ENCODE measurements at places on chromosomes 7 and 10. TPM values are rescaled to one million over a fixed set of nuclear protein-coding genes. Genes with fewer than 3 reads are reported as not detected.

The GRM8 gene
- total RNA-seq = not detected

The SYNPO2L gene
- 0.05 TPM for total RNA-seq

- DNase-seq = no peak
These were observed 315.5 kb downstream of the RPS24 start for GRCh38 chr10:78349165-78349516.

The NUTM2A gene
- total RNA-seq = not detected

The KLF14 gene
- not detected for total RNA-seq

GRCh38 chr10:104035194-104036068 is 50.2 kb downstream of the COL17A1 start:
- no peak for DNase-seq

GRCh38 chr10:69957886-69958555 is 94.6 kb upstream of the MACROH2A2 start:
- DNase-seq = peak; percentile 76

DNA sequence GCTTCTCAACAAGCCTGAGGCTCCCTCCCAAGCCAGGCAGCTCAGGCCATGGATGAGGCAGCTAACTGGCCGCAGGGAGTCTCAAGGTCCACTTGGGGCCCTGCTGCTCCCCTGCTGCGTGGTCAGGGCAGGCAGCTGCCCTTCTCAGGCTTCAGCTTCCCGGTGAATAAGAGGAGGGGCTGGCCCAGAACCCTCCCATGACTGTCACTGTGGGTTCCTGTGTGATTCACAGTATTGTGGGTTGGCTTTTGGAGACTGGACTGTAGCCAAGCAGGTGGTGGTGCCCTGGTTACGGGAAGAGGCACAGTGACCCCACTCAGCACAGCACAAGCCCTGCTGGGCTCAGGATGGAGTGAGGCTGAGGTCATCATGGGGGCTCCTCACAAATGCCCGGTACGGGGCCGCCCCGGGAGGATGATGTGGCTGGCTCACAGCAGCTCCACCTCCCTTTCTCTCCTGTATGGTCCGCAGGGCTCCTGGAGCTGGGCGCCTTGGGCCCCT is 189.8 kb downstream of the HECW1 start:
- DNase-seq = no peak

DNA sequence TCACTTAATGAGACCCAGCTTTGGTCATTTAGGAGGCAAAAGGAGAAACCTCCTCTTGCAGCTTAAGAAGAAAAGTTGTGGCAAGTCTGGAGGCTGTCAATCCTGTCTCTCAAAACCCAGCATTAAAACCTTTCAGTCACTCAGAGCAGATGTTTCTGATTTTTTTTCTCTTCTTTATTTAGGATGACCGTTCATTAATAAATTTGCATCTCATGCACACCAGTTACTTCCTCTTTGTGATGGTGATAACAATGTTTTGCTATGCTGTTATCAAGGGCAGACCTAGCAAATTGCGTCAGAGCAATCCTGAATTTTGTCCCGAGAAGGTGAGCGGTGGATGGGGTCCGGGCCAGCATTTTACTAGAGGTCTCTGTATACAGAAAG is 32.0 kb downstream of the TMEM248 start:
- no peak for DNase-seq

DNA sequence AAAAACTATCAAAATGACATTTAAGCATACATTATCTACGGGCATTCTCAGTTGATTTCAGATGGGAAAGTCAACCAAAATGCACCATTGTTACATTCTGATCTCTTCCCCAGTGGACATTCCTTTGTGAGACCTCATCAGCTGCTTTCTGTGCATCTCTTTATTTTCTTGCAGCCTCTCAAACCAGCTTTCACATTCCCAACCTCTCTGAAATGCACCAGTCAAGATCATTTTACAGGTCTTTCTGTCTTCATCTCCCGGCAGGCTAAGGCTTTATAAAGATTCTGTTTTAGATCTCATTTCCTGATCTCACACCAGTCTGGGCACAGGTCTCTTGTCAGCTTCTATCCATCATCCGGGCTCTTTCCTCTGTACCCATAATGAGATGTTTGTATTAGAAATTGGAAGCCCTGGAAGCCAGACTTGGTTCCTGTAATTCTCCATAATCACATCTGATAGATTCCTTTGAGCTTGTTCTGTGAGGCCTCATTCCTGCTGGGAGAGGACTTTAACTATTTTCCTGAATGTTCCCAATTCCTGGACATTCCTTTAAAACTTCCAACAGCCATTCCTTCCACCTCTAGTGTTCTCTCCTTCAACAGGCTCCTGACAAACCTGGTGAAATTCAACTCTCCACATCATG is 44.3 kb upstream of the ARL4A start:
- no peak for DNase-seq

DNA sequence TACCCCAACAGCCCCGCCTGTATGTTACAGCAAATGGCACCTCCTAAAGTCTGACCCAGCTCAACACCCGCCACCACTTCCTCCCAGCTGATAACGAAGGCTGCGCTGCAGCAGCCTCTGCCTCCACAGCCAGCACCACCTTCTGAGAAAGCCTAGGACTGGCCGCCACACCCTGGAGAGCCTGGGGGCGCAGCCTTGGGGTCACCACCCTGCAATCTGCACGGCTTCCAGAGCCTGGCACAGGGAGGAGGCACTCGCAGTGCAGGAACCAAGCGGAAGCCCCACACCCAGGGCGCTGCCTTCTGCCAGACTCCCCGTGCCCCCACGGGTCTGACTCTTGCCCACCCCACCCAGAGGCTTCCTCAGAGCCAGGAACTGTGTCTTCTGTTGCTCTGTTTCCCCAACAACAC is 112.5 kb downstream of the MAD1L1 start:
- peak; percentile 84 for DNase-seq

The ITPRID1 gene
- not detected for total RNA-seq

GRCh38 chr7:44961844-44962482 is 16.9 kb downstream of the MYO1G start:
- DNase-seq = peak; percentile 60

The C10orf67 gene
- 0.07 TPM for total RNA-seq

The PHF14 gene
- 42.7 TPM for total RNA-seq

DNA sequence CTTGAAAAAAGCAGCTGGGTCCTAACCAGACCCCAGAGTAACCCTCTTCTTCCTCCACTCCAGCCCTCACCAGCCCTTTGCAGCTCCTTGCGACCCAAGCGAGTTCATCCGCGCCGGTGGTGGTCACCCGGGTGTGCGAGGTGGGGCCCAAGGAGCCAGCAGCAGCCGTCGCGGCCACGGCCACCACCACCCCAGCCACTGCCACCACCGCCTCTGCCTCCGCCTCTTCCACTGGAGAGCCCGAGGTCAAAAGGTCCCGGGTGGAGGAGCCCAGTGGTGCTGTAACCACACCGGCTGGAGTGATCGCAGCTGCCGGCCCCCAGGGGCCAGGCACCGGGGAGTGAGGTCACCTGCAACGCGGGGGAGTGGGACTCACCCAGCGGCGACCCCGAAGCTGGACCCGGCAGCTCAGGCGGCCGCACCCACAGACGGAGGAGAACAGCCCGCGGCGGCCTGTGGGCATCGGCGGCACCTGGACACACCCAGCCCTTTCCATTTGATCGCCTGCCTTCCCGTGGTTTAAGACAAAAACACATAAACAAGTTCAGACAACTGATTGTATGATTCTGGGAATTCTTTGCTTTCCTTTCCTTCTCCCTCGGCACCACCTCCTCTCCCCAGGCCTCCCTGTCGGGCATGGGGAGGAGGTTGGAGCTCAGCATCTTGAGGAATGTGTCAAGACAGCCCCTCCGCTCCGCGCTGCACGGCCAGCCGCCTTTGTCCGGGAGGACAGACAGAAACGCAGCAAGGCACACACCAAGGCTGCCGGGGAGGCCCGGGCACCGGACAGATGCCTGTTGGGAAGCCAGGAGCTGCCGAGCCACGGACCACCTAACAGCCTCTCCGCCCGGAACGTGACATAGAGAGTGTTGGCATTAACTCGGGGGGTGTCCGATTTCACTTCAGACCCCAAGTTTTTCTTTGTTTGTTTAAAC is 13.0 kb upstream of the AP5Z1 start:
- no peak for DNase-seq

The ZNF789 gene
- 23.6 TPM for total RNA-seq

- DNase-seq = no peak
These were observed 4.4 kb downstream of the SEMA3A start for GRCh38 chr7:84190016-84190705.

DNA sequence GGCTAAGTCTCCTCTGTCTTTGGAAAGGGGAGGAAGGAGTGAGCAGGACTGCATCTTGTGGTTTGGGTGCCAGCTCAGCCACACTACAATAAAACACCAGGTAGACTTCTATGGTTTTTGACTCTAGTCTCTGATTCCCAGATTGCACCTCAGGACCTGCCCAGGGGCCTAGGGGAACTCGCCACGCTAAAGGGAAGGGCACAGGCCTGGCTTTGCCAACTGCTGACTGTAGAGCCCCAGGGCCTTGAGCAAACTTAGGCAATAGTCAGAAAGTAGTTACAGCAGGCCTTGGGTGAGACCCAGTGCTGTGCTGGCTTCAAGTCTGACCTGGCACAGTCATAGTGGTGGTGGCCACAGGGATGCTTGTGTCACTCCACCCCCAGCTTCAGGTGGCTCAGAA is 24.2 kb upstream of the PRR15 start:
- DNase-seq = no peak

The SPOCK2 gene
- total RNA-seq = 104 TPM

The NUP205 gene
- 129 TPM for total RNA-seq

The RHEB gene
- total RNA-seq = 62.5 TPM

The INSYN2A gene
- not detected for total RNA-seq

The THSD7A gene
- total RNA-seq = not detected

The SRRM3 gene
- total RNA-seq = 0.09 TPM

The PRSS37 gene
- not detected for total RNA-seq

The TWIST1 gene
- 7.5 TPM for total RNA-seq

- no peak for DNase-seq
These were observed 17.2 kb downstream of the CEP41 start for GRCh38 chr7:130423501-130424037.

The CACNB2 gene
- total RNA-seq = not detected

The GPR141 gene
- total RNA-seq = not detected

The GBX1 gene
- not detected for total RNA-seq

The DRGX gene
- total RNA-seq = not detected

- DNase-seq = no peak
These were observed 5.2 kb upstream of the OTUD1 start for GRCh38 chr10:23433701-23434100.

The FAM241B gene
- 9.4 TPM for total RNA-seq

DNA sequence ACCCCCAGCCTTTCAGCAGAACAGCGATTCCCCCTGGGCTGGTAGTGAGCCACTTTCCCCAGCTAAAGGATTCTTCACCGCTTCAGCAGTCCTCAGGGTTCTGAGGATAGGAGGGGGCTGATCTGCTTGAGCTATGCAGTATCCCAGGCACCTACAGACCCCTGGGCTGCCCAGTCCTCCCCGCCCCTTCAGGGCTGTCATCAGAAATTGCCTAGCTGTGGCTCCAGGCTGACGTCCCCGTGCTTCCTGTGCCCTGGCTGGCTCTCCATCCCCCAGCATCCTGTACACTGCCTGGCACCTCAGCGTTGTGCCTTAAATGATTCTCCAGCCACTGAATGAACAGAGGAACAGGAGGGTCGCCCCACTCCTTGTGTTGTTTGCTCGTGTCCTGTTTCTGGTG is 38.4 kb upstream of the CDH23 start:
- no peak for DNase-seq

The ZNF365 gene
- total RNA-seq = not detected

DNA sequence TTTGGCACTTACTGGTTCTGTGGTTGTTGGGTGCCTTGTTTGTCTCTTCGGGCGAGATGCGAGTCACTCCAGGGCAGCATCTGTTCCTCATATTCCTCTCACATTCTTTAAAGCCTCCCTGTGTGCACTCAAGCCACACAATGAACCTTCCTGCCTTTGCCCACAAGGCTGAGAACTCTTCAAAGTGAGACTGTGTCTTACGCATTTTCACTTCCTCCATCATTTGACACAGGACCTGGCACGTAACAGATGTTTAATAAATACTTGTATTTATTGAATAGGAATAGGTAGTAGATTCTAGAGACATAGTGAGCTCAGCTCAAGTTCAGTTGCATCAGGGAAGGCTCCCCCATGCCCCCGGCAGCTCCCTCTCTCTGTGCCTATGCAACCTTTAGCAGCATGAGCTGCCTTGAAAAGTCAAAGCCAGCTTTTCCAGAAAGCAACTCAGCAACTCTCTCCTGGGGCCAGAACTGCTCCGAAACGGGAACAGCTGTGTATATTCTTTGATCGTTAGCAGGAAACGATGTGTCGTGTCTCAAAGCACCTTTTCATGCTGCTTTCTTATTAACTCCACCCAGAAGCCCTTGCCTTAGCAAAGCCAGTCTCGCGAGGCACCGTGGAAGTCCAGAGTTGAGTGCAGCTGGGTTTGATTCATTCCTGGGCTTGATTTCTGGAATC is 97.5 kb downstream of the PFKFB3 start:
- DNase-seq = peak; percentile 78

DNA sequence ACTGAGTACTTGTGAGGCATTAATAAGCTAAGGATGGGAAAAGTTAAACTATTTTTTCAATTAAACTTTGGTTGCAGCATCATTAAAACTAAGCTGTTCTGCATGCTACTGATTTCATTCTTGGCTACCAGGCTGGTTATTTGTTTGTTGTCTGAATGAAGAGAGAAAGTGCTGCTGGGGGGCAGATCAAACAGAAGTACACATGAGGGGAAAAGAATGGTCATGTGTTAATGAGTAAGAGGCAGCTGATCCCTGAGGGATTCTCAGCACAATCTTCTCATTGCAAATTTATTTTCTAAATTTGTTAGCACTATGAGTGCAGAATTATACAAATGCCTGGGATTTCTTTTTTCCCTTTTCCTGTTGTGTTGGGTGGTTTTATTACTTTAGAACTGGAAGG is 213.2 kb upstream of the HPS1 start:
- no peak for DNase-seq

- no peak for DNase-seq
These were observed 73.8 kb downstream of the RBM20 start for GRCh38 chr10:110717781-110718589.

The PGAM2 gene
- total RNA-seq = 0.42 TPM

GRCh38 chr10:70507966-70508365 is 29.4 kb downstream of the PALD1 start:
- DNase-seq = no peak

GRCh38 chr10:100810091-100810834 is 64.9 kb downstream of the PAX2 start:
- DNase-seq = no peak

DNA sequence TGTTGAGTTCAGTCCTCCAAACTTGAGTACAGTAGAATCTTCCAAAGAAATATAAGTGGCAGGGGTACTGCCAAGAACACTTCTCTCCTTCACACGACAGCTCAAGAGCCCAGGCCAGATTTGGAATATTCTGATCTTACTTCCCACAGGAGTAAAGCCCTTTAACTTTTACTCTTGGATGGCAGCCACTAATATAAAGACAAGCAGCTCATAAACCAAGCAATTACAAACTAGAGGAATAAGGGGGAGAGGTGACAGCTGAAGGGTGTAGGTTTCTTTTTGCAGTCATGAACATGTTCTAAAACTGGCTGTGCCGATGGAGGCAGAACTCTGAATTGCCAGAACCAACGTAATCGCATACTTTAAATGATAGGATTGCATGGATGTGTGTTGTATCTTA is 74.8 kb downstream of the SVIL start:
- DNase-seq = no peak

The NEUROG3 gene
- total RNA-seq = not detected

The CLDN3 gene
- total RNA-seq = not detected

The GDF2 gene
- not detected for total RNA-seq

GRCh38 chr10:44465401-44466115 is 80.7 kb upstream of the CXCL12 start:
- no peak for DNase-seq
